ENCODE measurements at places on chromosomes 7 and 10. TPM values are rescaled to one million over a fixed set of nuclear protein-coding genes. Genes with fewer than 3 reads are reported as not detected.

DNA sequence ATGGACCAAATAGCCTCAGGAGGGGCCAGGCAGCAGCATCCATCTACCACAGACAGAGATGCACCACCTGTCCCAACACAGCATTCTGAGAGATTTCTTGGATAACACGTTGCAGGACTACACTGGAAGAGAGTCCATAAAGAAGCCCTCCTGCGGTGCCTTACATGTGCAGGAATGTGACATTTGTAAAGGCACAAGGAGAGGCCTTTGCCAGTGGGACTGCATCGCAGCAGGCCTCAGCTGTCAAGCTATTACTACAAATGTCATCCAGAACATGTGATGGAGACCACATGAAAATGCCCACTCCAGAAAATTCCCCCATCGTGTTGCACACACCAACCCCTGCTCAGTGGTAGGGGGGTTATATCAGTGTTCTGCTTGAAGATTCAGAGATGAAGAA lies 77.4 kb downstream of the ATXN7L1 start:
- H3K27ac ChIP-seq, result no peak overlapping the region
- no peaks in the 10 kb centered on the region for H3K36me3 ChIP-seq
- H3K4me3 ChIP-seq, result no peak overlapping the region
- no peak for DNase-seq

DNA sequence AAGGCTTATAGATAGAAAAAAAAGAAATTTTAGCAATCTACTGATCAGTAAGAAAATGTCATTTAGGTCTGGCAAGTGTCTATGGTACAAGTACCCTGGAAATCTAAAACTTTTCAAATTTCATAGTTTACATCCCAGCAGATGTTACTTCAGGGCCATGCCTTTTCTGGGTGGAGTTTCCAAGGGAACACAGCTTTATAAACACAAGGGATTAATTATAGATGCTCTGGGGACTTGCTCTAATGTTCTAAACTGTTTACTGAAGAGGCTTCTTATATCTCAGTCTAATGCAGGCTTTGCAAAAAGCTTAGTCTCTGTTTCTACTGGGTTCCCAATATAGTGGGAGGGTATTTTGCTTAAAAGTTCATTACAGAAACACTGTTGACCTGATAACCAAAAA lies 3.1 kb downstream of the CD36 start:
- H3K27ac ChIP-seq, result peak overlapping the region; percentile 21
- H3K4me3 ChIP-seq, result no peak overlapping the region
- peaks cover 3% of the 10 kb centered on the region for H3K4me1 ChIP-seq
- no peaks in the 10 kb centered on the region for H3K27me3 ChIP-seq
- no peak for DNase-seq

DNA sequence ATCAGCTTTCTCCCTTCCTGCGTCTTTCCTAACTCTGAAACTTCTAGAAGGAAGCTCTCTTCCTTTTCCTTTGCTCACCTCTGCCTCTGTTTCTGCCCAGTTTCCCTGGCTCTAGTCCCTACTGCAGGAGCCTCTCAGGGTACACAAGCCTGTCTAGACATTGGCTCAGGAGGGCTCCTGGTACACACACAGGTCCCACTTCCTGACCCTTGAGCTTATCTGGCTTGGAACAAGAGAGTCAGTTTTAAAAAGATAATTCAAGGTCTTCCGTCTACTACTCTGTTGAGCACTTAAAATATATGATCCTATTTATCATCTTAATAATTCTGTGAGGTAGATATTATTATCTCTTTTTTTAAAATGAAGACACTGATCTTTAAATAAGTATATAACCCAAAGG lies 140.7 kb downstream of the RTKN2 start:
- no peak overlapping the region for H3K27ac ChIP-seq
- DNase-seq, result no peak
- no peaks in the 10 kb centered on the region for H3K27me3 ChIP-seq
- H3K36me3 ChIP-seq, result no peaks in the 10 kb centered on the region
- H3K4me3 ChIP-seq, result no peak overlapping the region

GRCh38 chr7:8365499-8366110 lies 67.8 kb upstream of the NXPH1 start:
- H3K27ac ChIP-seq, result no peak overlapping the region
- no peak for DNase-seq
- H3K4me3 ChIP-seq, result no peak overlapping the region
- no peaks in the 10 kb centered on the region for H3K36me3 ChIP-seq
- H3K27me3 ChIP-seq, result no peaks in the 10 kb centered on the region

- H3K27ac ChIP-seq, result no peak overlapping the region
- H3K4me1 ChIP-seq, result peaks cover 16% of the 10 kb centered on the region
- no peaks in the 10 kb centered on the region for H3K27me3 ChIP-seq
- no peak for DNase-seq
- H3K4me3 ChIP-seq, result no peak overlapping the region
Measured at GRCh38 chr10:15344876-15345285, 26.2 kb downstream of the FAM171A1 start.

The SH2D4B gene
- total RNA-seq, result not detected

The OPN1SW gene
- total RNA-seq, result not detected
